Fibroblast of skin of left biceps (primary cell): ENCODE measurements at places on chromosomes 12 and 14.
A peak's percentile ranks its signal among the peaks of the same experiment; 100 is the strongest.

- DNase-seq: no peak
Observed at GRCh38 chr12:45907955-45908354, 82.4 kb downstream of the SCAF11 start.

GRCh38 chr14:95362138-95362494 is 42.4 kb upstream of the CLMN start:
- DNase-seq: no peak

DNA sequence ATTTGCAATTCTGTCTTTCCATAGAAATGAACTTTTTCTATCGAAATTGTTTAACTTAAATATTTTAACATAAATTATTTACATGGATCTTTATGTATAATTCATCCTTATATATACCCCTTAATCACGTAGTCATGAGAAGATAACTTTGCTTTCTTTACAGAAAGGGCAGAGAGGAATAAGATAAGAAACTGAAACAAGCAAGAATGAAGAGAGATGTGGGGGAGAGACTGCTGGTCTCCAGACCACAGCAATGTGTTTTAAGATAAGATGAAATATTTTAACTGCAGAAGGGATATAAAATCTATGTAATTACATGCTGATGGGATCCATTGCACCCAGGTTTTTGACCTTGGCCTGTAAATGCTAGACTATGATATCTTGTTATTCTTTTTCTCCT is 34.7 kb upstream of the DNM1L start:
- no peak for DNase-seq

DNA sequence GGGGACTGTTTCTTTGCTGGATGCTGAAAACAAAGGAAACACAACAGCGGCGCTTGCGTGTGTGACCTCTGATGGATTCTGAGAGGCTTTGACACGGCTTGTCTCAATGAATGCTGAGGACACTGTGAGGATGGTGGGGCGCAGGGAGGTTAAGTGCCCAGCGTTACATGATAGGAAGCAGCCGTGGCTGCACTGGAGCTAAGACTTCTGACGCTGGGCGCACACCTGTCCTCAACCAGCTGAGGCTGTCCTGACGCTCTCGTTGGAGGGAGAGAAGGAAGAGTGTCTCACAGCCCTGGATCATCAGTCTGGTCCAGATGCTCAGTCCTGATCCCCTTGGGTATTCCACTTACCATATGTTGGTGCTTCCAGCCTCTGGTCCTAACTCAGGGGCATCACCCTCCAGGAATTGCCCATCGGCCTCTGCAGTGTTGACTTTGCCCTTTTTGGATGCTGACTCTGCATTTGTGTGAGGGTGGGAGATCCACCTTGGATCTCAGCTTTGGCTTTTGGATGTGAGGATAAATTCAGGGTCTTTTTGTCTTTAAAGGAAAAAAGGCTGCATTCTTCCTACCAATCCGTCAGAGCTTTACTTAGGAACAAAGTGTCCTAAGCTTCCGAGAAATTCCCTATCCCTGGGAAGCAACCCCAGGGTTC is 125.2 kb downstream of the ZNF664 start:
- DNase-seq: no peak

DNA sequence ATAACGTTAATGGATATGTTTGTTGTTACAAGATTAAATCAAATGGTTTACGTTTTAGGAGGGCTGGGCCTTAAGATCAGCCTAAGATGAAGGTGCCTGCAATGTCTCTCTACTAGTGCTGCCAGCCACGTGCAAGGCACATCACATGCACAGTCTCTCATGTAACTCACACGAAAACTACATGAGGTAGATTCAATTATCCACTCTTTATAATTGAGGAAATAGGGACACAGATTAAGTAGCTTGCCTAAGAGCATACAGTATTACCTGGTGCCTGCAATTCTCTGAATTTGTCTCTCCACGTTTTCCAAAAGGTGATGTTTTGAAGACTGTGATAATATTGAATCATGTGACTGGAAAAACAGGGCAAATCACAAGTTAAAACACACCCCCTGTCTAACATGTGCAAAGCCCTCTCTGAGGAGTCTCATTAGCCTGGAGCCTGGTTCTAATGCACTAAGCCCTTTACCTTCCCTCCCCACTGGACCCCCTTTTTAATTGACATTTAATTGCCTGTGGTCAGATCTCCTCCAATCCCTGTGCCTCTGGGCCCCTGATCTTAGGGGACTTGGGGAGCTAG is 14.6 kb upstream of the ATP2A2 start:
- no peak for DNase-seq

DNA sequence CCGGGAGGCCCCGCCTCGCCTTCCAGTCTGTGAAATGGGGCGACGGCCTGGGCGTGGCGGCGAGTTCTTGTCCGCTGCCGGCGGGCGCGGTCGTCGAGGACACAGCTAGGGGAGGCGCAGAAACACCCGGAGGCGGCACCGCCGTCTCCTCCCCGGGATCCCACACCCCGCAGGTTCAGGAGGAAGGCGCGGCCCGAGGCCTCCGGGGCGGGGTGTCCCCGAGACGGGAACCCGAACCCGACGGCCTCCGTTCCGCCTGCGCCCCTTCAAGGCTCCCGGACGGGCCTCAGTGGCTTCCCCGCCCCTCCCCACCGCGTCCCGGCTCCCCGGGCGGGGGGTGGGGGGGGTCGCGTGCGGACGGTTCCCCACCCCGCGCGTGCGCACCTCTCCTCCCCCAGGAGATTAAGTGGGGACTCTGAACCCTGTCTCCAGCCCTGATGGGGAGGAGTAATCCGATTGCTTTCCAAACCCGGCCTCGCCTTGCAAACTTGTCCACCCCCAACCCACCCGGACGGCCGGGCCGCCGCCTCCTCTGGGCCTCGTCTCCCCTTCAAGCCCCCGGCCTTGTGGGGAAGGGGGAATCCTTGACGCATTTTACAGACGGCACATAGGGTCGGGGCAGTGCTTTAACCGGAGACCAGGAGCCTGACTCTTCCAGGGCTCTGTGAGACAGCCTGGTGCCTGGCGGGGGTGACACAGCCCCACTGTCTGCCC is 35.3 kb upstream of the ANKRD9 start:
- no peak for DNase-seq

- DNase-seq: no peak
Observed at GRCh38 chr12:64124511-64125197, 97.4 kb downstream of the KICS2 start.

DNA sequence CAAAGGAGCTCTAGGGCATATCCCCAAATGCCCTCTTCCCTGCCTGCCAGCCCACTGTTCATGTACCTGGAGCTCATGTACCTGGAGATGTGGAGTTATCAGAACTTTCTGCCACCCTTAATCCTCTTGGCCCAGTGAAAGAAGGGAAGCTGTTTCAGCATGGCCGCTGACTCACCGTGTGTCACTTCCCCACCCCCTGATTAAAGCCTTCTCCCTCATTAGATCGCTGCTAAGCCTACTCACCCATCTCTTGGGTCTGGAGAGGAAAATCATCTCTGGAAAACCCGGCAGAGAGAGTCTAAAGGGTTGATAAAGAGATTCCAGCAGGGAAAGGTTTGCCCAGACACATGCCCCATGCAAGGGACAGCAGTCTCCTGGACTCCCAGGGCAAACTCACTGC is 4.5 kb upstream of the LTBP2 start:
- no peak for DNase-seq

DNA sequence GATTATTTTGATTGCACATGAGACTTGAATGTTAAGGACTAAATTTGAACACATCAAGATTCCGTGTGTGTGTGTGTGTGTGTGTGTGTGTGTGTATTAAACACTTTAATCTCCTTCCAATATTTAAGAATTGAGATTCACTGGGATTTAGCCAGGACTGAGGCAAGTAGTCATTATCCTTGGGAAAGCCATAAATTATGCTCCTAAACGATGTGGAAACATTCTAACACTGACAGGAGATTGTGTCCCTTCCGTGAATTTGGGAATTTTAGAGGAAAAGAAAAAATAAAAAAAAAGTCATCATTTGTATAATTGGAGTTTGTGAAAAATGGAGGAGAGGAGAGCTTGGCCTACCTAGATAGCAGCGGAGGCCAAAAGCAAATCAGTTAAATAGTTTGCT is 212.9 kb downstream of the DUSP6 start:
- DNase-seq: no peak

DNA sequence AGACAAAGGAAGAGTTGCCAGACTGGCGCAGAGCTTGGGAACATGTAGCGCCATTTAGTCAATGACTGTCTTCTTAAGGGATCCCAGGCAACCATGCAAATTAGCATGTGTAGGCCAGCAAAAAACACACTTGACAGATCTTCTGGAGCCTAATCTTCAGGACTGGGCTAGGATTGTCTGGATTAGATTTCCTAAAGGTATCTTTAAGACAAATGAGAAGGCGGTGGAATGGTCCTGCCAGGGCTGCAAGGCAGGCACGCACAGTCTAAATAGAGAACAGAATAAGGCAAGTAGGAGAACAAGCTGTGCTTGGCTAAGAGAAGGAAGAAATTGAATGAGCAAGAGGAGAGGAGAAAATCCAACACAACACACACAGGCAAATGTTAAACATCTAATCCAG is 80.0 kb downstream of the CIT start:
- no peak for DNase-seq

- no peak for DNase-seq
Observed at GRCh38 chr12:67650388-67651131, 2.0 kb downstream of the DYRK2 start.

DNA sequence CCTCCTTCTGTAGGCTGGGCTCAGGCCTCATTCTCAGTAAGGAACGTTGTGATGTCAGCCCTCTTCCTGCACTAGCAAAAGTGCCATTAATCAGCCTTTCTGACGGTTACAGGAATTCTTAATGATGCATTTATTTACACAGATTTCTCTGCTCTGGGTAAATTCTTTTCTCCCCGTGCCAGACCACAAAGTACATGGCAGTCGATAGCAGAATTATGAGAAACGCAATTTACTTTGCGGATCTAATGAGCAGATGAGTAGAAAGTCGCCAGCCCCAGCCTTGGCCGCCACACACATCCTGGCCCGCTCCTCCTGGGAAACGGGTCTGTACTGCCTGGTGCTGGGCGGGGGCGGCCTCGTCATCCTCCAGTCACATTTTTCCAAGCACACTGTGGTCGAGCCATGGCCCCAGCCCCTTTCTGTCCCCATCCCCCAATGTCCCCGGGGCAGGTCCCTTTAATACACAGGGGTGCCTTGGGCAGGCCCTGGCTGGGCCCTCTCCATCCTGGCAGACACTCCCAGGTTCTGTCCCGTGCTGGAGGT is 25.9 kb downstream of the NOC4L start:
- peak; percentile 62 for DNase-seq

DNA sequence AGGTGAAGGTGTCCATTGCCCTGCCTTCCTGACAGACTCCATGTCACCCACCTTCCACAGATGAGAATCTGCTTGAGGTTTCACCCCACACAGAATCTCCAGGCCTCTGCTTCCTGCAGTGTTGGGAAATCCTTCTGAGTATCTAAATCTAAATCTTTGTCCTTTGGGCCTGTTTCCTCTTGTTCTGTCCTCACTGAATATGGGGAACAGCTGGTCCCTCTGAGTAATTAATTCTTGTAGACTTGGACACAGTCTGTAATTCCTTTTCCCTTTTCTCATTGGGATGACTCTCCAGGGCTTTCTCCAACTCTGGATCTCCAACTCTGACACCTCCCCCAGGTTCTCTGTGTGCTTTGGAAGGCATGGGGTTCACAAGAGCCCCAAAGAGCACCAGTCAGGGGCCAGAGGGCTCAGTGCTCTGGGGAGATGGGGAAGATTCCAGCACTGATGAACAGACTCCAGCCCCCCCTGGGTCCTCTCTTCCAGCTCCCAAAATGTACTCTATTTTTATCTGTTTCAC is 2.3 kb upstream of the ACVRL1 start:
- no peak for DNase-seq

GRCh38 chr12:31897781-31898503 is 61.3 kb upstream of the RESF1 start:
- no peak for DNase-seq

DNA sequence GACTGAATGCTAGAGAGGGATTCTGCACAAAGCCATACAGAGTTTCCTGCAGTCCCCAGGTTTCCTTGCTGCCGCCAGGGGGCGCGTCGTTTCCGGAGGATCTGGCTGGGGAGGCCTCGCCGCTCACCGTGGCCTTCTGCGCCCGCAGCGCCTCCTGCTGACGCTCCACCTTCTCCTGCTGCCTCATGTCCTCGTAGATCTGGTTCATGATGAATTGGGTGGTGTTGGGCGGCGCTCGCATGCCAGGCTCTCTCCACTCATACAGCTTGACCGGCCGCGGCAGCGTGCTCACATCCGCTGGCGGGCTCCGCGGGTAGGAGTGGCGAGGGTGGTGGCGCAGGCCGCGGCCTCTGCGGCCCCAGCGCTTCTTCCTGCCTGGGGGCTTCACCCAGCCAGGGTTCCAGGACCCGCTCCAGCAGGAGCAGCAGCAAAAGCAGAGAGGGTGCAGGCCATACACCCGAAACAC is 987 bp downstream of the CCER1 start:
- DNase-seq: no peak

- no peak for DNase-seq
Observed at GRCh38 chr14:99001241-99001640, 270.8 kb downstream of the BCL11B start.

GRCh38 chr12:78194448-78194847 is 363.8 kb downstream of the NAV3 start:
- peak; percentile 91 for DNase-seq

DNA sequence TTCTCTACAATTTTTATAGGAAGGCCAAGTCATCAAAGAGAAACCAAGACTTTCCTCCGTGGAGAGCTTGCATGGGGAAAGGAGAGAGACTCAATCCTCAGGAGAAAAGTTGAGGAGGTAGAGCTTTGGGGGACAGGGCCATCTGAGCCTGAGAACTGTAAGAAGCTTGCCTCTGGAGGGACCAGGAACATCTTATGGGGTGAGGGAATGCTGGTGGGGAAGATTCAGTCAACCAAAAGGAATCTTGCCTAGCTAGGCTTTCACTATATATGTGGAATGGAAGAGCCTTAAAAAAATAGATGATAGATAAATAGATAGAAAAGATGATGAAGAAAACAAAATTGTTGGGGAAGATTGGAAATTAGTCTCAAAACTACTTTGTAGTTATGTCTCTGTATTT is 63.5 kb downstream of the DYRK2 start:
- DNase-seq: no peak
